ENCODE measurements at places on chromosomes 1 and 21. TPM values are rescaled to one million over a fixed set of nuclear protein-coding genes. Genes with fewer than 3 reads are reported as not detected.

The RNF186 gene
- not detected for total RNA-seq

The FCRL5 gene
- total RNA-seq = not detected

The RNU1-4 gene
- 4,050 TPM for total RNA-seq

The LRRC38 gene
- total RNA-seq = 0.28 TPM

The OR10T2 gene
- total RNA-seq = not detected

The VWA5B1 gene
- total RNA-seq = not detected

The IKBKE gene
- total RNA-seq = 11.5 TPM

The CD2 gene
- not detected for total RNA-seq

The RTCA gene
- total RNA-seq = 43.1 TPM

The GJB3 gene
- not detected for total RNA-seq

The TNNI3K gene
- total RNA-seq = 1.1 TPM

The ZNF695 gene
- total RNA-seq = 0.71 TPM

The VSIG8 gene
- total RNA-seq = not detected

The KCNJ9 gene
- under 0.01 TPM for total RNA-seq

The FLG2 gene
- total RNA-seq = not detected

The DNASE2B gene
- not detected for total RNA-seq

The SH2D2A gene
- total RNA-seq = not detected

The ILDR2 gene
- total RNA-seq = under 0.01 TPM

The LAMTOR5 gene
- total RNA-seq = 66.4 TPM

The HPDL gene
- 0.74 TPM for total RNA-seq

The RPS6KC1 gene
- 28.8 TPM for total RNA-seq

All from smooth muscle cell of bladder (primary cell).